ENCODE measurements at places on chromosomes 1 and 21. TPM values are rescaled to one million over a fixed set of nuclear protein-coding genes. Genes with fewer than 3 reads are reported as not detected.

PTCH2 gene
- total RNA-seq, result 0.50 TPM

C8B gene
- not detected for total RNA-seq

TGFB2 gene
- total RNA-seq, result 13.9 TPM

S100A16 gene
- total RNA-seq, result 121 TPM

ELAVL4 gene
- not detected for total RNA-seq

NFASC gene
- total RNA-seq, result 16.5 TPM

RASAL2 gene
- total RNA-seq, result 6.4 TPM

KCNE1 gene
- 0.33 TPM for total RNA-seq

PDXK gene
- total RNA-seq, result 46.2 TPM

OR2L2 gene
- total RNA-seq, result under 0.01 TPM

FMO2 gene
- 125 TPM for total RNA-seq

KIF2C gene
- total RNA-seq, result 9.2 TPM

FCGR3B gene
- total RNA-seq, result not detected

C4BPA gene
- not detected for total RNA-seq

CRYAA gene
- total RNA-seq, result not detected

ALPL gene
- 1.5 TPM for total RNA-seq

LAMC2 gene
- total RNA-seq, result 2.8 TPM

ARHGAP29 gene
- total RNA-seq, result 20.5 TPM

LRRC39 gene
- 0.50 TPM for total RNA-seq

C21orf91 gene
- total RNA-seq, result 13.6 TPM

CROCC gene
- 20.3 TPM for total RNA-seq

STX12 gene
- total RNA-seq, result 62.1 TPM

OR2L3 gene
- total RNA-seq, result not detected

RABGGTB gene
- total RNA-seq, result 75.0 TPM

LRRN2 gene
- 0.26 TPM for total RNA-seq

IVL gene
- total RNA-seq, result not detected

PLCH2 gene
- total RNA-seq, result 0.17 TPM

ANGPTL1 gene
- total RNA-seq, result 4.1 TPM

ZRANB2 gene
- total RNA-seq, result 27.2 TPM

AIRE gene
- not detected for total RNA-seq

FLG2 gene
- total RNA-seq, result not detected

SMIM12 gene
- 18.2 TPM for total RNA-seq

COL11A1 gene
- 0.26 TPM for total RNA-seq

PPIAL4G gene
- not detected for total RNA-seq

C1QA gene
- total RNA-seq, result 0.26 TPM

NHLH1 gene
- total RNA-seq, result not detected

CTH gene
- total RNA-seq, result 9.7 TPM
